ENCODE measurements at places on chromosomes 12 and 14.

DNA sequence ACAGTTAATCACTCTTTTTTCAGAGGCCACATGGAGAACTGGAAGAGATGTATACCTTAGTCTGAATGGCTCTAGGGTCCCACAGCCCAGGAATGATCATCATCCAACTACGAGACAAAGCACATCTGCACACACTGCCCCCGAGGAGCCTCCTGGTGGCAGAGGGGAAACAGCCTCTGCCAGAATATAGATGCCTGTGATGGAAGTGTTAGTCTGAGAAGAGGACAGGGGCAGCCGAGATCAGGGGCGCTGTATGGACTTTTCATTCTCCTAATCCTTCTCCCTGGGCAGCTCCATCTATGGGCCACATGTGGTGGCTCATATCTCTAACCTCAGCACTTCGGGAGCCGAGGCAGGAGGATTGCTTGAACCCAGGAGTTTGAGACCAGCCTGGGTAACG, 82.8 kb upstream of the CAPRIN2 start:
- DNase-seq, result no peak

DNA sequence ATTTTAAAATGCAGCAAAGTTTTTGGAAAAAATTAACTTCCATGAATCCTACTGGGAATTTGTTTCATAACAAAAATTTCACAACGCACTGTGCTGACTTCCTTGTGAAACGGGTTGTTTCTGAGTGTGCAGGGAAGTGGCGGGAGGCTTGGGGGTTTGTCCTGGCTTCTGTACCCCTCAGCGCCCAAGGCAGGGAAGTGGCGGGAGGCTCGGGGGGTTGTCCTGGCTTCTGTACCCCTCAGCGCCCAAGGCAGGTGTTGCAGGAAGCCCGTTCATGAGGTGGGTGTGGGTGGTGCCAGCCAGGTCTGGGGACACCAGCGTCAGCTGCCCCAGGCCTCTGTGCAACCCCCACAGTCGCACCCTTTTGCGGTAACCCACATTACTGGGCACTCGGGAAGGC, 25.1 kb downstream of the ADGRD1 start:
- DNase-seq, result no peak

DNA sequence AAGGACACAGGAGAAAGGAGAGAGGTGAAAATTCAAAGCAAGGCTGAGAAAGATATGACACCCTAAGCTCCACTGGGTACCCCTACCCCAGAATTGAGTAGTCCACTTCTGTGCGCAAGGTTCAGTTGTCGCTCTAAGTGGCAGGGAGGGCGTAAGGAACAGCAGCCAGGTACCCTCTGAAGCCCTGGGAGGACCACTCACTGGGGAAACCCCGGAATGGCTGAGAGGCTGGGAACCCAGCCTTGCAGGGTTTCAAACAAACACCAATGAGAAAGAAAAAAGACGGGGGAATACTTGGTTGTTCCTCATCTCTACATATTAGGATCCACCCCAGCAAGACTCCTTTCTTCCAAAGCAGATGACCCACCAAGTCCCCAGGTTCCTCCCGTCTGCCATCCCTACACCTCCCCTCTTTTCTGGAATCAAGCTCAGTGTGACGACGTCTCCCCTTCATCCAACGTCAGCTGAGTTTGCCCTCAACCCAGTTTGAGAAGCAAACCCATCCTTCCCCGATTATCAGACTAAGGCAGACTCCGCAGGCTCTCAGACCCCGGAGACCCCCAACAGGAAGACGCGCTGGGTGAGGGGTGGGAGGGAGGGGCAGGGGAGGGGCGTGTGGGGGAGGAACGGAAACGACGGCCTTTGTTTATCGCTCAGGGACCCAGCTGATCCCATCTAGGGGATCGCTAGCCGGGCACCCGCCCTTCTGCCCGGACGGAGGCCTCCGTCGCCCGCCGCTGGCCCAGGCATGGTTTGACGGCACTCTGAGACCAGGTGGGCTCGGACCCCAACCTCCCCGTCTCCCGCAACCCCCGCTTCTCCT, 795 bp downstream of the LMBR1L start:
- no peak for DNase-seq

GRCh38 chr12:79409562-79409961, 281.2 kb downstream of the PAWR start:
- DNase-seq, result no peak

DNA sequence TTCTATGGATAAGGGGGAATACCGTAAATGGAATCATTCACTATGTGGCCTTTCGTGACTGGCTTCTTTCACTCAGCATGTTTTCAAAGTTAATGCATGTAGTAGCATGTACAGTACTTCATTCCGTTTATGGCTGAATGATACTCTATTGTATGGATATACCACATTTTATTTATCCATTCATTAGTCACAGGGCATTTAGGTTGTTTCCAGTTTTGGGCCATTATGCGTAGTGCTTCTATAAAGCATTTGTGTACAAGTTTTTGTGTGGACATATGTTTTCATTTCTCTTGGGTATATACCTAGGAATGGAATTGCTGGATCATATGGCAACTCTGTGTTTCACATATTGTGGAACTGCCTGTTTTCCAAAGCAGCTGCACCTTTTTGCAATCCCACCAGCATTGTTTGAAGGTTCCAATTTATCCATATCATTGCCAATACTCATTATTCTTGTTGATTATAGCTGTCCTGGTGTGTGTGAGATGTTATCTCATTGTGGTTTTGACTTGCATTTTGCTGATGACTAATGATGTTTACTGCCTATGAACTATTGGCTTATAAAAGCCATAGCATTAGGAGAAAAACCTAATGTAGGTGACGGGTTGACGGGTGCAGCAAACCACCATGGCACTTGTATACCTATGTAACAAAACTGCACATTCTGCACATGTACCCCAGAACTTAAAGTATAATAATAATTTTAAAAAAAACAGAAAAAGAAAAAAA, 45.5 kb downstream of the ATF7IP start:
- no peak for DNase-seq
